ENCODE measurements at places on chromosomes 5 and 9.

GRCh38 chr9:134642385-134643181 is 980 bp downstream of the COL5A1 start:
- DNase-seq: no peak

DNA sequence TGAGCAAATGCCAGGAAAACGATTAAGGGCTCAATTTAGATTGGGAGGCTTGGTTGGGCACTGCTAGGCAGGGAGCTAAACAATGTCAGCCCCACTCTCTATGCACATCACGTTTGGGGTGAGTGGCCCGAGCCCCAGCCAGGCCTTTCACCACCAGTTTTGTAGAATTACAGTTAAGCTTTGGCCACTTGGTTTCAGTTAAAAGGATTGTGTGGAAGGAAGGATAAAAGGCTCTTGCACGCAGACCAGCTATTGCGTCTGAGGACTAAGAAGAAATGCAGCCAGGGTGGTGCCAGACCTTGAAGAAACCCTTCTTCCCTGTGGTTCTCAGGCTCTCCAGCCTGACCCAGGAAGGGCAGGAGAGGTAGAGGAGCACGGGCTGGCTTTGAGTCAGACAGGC is 125.3 kb upstream of the SLC44A1 start:
- DNase-seq: no peak

- DNase-seq: no peak
These were observed 49.4 kb downstream of the EXD3 start for GRCh38 chr9:137373611-137373980.

GRCh38 chr5:132013711-132014110 is 2.3 kb upstream of the ACSL6 start:
- DNase-seq: no peak

- DNase-seq: no peak
These were observed 73.5 kb downstream of the ZNF618 start for GRCh38 chr9:113949571-113950078.

DNA sequence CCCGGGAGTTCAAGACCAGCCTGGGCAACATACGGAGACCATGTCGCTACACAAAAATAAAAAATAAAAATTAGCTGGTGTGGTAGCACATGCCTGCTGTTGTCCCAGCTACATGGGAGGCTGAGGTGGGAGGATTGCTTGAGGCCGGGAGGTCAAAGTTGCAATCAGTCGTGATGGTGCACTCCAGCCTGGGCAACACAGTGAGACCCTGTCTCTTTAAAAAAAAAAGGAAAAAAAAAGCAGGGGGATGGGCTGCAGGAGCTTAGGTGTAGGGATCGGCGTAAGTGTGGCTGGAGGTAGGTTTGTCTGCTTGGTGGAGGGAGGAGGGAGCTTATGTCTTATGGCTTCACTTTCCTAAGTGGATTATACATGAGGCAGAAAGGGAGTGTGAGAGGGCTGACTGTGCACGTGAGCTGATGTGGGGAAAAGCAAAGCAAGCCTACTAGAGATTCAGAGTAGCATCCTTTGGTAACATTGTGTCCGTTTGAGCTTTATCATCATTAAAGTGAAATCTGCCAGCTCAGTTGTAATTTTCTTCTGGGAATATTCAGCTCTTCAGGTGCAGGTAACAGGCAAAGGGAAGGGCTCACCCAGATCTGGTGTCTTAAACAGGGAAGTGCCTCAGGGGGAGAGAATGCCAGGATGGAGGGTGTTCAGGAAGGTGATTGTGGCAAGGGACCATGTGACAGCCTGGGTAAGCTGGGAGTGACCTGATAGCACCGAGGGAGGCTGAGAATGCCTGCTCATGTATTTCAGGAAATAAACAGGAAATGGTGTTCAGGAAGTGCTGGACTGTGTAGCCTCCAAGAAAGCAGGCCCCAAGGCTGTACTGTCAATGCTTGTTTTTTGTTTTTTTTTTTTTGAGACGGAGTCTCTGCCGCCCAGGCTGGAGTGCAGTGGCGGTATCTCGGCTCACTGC is 17.6 kb upstream of the SETX start:
- no peak for DNase-seq

- no peak for DNase-seq
These were observed 715 bp downstream of the RC3H2 start for GRCh38 chr9:122904466-122904822.

DNA sequence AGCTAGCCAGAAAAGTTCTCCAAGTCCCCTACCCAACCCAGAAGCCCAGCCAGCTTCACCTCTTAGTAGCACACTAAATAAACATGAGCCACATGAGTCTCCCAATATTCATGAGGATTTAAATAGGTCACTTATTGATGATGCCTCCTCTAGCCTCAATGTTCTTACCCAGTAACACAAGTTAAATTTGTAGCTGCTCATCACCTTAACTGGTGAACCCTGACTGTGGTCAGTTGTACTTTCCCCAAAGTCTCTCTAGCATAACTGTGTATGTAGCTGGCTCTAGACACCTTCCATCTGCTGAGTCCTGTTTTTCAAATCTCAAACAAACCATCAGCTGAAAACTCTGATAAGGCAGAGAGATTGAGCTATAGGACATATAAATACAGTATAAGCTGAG is 100.3 kb upstream of the ELAVL2 start:
- no peak for DNase-seq

- peak; percentile 45 for DNase-seq
These were observed 156.2 kb downstream of the MELK start for GRCh38 chr9:36728651-36729520.

- no peak for DNase-seq
These were observed 888 bp downstream of the RABGAP1 start for GRCh38 chr9:122941582-122942234.

DNA sequence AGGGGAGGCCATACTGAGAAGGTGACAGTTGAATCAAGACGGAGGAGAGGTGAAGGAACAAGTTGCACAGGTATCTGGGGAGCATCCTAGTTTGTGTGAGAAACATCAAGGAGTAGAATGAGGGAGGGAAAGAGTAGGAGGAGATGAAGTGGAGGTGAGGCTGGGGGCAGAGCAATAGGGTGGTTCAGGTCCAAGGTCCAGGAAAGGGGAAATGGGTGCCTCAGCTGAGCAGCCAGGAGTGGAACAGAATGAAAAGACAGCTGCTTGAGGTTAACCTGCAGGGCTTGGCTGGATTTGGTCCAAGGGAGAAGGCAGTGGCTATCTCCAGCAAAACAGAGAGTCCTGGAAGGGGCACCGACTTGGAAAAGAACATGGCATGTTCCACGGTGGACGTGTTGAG is 5.3 kb downstream of the SLC1A1 start:
- DNase-seq: no peak

GRCh38 chr9:88258601-88259000 is 120.3 kb upstream of the SPATA31C2 start:
- no peak for DNase-seq

- no peak for DNase-seq
These were observed 40.8 kb downstream of the GRAMD2B start for GRCh38 chr5:126464016-126464415.

- DNase-seq: no peak
These were observed 97.2 kb downstream of the SH3TC2 start for GRCh38 chr5:148965511-148966265.

DNA sequence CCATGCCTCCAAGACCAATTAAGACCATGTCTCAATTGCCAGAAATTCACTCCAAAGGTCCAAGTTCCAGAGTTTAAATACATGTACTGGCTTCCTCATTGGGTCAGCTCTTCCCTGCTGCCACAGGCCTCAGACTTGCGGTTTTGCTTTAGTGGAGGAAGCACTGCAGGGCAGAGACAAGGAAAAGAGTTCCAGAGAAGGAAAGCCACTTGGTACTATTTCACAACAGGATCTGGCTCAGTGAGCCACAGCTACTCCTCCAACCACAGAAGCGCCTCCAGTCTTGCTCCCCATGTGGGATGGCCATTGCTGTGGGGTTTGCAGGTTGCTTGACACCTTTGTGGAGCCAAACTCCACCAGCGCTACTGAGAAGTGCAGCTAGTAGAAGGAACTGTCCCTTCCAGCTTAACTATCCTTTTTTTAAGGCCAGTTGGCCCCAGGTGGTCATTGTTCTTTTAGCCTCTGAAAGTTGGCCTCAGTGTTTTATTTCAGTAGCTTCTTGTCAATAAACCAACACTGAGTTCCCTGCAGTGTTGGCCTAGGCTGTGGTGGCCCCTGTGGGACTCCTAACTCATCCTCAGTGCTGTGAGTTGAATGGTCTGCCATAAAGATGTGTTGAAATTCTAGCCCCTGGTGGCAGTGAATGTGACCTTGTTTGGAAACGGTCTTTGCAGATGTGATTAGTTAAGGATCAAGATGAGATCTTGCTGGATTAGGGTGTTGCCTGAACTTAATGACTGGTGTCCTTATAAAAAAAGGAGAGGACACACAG is 93.7 kb upstream of the DAP start:
- no peak for DNase-seq

GRCh38 chr9:105439428-105439827 is 8.4 kb upstream of the FSD1L start:
- DNase-seq: no peak

GRCh38 chr9:20480249-20480648 is 142.1 kb downstream of the MLLT3 start:
- no peak for DNase-seq

- no peak for DNase-seq
These were observed 28.3 kb upstream of the RAI14 start for GRCh38 chr5:34627794-34628193.

DNA sequence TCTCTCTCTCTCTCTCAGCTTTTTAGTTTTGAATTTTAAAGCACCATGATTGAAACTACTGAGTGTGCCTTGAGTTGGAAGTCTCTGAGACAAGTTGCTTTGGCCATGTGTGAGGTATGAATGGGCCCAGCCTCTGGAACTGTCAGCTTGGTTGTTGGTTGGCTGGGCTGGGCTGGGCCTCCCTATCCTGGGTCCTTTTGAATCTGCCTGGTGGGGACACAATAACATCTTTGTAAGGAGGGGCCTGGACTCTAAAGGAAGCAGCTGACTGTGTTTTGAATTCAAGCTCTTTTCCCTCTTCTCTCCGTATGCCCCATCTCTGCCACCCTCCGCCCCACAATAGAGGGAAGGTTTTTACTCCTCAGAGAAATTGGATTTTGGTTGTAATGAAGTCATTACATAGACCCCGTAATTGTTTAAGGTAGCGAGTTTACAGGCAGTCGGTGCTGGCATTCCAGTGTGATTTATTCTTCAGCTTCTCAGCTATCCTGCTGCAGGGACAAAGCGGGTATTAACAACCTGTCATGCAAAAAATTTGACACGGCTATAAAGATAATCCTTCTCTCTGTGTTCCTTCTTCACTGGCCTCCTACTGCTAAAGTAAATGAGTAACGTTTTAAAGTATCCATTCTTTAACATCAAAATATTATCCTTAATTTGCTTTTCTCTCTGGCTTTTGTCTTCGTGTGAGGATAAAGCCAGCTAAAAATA is 105.4 kb downstream of the DAPK1 start:
- no peak for DNase-seq

- DNase-seq: no peak
These were observed 93.4 kb upstream of the IRX4 start for GRCh38 chr5:1975898-1976765.

DNA sequence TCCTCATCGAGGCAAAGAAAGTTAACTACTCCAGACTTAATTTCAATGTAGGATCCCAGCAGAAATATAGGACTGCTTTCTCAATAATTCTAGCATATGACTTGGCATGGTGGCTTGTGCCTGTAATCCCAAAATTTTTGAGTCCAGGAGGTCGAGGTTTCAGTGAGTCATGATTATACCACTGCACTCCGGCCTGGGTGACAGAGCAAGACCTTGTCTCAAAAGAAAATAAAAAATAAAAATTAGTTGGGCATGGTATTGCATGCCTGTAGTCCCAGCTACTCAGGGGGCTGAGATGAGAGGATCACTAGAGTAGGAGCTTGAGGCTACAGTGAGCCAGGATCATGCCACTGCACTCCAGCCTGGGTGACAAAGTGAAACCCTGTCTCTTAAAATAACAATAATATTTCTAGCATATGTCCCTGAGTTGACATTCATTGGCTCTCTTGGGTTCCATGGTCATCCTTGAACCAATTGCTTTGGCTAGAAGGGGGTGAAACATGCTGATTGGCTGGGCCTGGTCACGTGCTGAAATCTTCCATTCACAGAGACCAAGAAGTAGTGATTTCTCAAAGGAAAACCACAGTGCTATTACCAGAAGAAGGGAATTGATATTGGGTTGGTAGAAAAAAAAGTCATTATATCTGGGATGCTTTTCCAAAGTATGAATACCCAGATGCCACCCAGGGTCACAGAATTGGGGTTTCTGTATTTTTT is 31.6 kb upstream of the GARNL3 start:
- DNase-seq: no peak

GRCh38 chr5:80072103-80073073 is 37.2 kb downstream of the THBS4 start:
- no peak for DNase-seq

- no peak for DNase-seq
These were observed 8.0 kb downstream of the VDAC1 start for GRCh38 chr5:133996683-133997252.

- DNase-seq: no peak
These were observed 49.7 kb downstream of the POU4F3 start for GRCh38 chr5:146388386-146388785.
